Activated naive CD8-positive, alpha-beta T cell treated with anti-CD3 and anti-CD28 coated beads, Interleukin-2, amount 50 U/mL, for 16 hours (primary cell): ENCODE measurements at places on chromosomes 2 and 18.

- no peak for DNase-seq
These were observed 347.6 kb upstream of the KCNJ3 start for GRCh38 chr2:154350911-154351310.

- no peak for DNase-seq
These were observed 217.6 kb downstream of the BABAM2 start for GRCh38 chr2:28108143-28108542.

DNA sequence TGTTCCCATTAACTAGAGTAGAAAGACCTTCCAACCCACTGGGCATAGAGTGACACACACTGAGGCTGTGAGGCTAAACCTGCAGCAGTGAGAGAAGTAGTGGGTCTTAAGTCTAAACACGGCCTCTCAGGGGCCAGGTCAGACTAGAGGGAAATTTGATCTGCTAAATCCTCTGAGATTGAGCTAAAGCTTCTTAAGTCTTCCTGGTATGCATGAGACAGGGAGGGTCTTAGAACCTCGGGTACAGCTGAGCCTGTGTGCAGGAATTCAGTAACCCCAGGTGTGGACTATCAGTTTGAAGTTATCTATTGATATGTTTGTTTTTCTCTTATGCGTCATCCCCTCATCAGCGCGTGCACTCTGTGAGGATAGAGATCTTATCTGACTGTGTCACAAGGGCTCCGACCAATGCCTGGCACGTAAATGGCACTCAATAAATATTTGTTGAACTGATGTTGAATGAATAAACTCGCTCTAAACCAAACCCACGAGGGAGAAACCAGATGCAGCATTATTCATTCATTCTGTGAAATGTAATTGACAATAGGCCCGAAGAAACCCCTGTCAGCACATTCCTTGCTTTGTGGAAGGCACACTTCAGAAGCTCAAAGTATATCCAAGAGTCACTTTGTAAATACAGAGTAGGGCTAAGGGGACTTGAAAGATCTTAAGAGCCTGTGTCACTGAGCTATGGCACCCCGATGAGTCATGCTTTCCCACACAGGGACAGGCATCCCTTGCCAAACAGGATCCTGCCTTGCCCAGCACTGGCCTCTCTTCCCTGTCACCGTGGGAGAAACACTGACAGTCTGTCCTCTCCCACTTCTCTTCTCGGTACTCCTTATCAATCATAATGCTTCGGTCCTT is 21.7 kb upstream of the RAB10 start:
- no peak for DNase-seq

DNA sequence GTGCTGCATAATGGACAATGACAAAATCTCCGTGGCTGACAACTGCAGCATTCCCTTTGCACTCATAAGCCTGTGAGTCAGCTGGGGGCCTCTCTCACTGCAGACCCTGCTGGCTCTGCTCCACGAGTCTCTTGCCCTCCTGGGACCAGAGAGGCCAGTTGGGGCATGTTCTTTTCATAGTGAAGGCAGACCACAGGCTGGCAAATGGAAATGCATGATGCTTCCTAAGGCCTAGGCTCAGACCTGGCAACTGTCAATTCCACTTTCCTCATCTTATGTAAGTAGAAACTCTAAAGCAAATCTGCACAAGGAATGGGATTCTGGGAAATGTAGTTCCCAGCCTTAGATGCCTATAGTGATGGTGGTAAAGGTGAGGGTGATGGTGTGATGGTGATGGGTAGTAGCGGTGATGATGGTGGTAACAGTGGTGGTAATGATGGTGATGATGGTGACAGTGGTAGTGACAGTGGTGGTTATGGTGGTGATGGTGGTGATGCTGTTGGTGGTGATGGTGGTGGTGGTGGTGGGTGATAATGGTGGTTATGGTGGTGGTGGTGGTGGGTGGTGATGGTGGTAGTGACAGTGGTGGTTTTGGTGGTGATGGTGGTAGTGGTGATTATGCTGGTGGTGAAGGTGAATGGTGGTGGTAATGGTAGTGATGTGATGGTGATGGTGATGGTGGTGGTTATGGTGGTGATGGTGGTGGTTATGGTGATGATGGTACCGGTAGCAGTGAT is 185.8 kb upstream of the ARL4C start:
- no peak for DNase-seq

DNA sequence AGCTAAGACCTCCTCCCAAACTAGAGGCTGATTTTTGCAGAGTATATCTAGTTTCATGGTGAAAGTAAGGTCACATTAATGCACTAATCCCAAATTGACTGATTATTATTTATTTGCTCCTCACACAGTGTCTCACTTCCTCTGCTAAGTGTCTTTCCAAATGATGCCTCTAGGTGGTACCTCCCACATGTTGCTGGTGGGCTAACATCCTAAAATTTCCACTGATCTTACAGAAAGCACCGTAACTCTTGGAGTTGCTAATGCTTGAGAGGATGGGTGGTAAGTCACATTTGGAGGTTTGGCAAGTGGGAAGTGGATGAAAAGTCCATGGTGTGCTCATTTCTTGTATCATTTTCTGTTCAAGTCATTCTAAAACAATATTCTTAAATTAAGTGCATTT is 428.7 kb upstream of the GYPC start:
- no peak for DNase-seq
